Cortex of kidney (tissue), 1 donor: ENCODE measurements at places on chromosomes 5 and 9.

GRCh38 chr9:25029743-25030142, 484.0 kb upstream of the IZUMO3 start:
- no peak for DNase-seq

- DNase-seq = no peak
Observed at GRCh38 chr9:115717711-115718173, 435.8 kb upstream of the PAPPA start.

DNA sequence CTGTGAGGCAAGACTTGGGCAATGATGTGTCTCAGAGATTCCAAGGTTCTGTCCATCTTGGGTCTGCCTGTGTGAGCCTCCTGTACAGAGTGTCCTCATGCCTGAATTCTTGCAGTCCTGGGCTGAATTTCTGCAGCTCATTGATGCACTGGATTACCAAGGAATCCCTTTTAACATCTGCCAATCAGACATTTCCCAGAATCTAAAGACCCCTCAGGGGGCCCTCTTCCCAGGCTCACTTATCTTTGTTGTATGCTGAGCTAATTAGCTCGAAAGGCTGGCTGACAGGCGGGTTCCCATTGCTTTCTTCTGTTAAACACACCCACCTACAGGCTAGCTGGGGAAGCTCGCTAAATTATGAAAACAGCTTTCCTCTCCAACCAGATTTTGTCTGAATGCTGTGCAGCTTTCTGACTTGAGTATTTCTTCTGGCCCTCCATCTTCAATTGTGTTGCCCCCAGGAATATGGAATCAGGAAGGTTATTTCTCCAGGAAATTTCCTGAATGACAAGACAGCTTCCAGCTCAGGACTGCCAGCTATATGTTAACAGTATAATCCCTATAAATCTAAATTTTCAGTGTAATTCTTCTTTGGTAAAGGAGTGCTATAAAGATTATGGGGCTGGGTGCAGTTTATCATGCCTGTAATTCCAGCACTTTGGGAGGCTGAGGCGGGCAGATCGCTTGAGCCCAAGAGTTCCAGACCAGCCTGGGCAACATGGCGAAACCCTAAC, at the start of gene LIX1:
Gene LIX1 (minus strand): TSS at position 91 of the 734 bp plus-strand sequence. CDS start 35 bp downstream, at position 56.
- DNase-seq = no peak

GRCh38 chr5:177112589-177113220, 20.9 kb upstream of the NSD1 start:
- no peak for DNase-seq

DNA sequence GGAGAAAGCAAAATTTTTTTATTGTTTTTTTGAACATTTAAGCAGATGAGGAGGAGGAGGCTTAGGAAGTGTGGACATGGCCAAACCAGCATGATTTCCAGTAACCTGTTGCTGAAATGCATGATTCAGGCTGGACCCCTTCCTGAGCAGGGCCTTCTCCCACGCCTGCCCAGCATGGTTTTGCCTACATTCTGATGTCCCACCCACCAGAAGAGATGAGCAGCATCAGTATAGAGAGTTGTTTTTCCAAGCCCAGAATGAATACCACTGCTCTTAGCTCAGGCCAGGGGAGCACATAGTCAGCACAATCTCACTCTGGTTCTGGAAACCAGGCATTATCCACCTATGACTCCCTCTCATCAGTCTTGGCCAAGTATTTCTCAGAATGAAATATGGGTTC, 90.1 kb downstream of the PAPPA start:
- DNase-seq = no peak
